Globus pallidus (tissue), 1 donor: ENCODE measurements at places on chromosomes 16 and 17.

- DNase-seq, result no peak
Observed at GRCh38 chr16:27726621-27727261, 176.8 kb downstream of the KATNIP start.

DNA sequence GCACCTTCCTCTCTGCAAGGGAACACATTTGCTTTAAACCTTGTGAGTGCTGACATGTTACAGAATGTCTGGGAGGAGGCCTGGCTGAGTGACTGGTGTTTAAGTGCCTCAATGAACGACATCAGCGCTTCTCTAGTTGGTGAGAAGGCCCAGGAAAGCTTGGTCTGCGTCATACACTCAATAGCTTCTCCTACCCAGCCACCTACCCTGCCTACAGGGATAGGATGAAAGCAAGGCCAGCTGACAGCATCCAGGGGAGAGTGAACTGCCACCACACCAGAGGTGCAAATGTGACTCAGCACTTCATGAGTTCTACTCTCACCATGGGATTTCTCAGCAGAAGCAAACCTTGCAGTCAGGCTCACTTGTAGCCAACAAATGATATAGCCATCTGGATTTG lies 31.7 kb upstream of the CFAP20 start:
- no peak for DNase-seq

DNA sequence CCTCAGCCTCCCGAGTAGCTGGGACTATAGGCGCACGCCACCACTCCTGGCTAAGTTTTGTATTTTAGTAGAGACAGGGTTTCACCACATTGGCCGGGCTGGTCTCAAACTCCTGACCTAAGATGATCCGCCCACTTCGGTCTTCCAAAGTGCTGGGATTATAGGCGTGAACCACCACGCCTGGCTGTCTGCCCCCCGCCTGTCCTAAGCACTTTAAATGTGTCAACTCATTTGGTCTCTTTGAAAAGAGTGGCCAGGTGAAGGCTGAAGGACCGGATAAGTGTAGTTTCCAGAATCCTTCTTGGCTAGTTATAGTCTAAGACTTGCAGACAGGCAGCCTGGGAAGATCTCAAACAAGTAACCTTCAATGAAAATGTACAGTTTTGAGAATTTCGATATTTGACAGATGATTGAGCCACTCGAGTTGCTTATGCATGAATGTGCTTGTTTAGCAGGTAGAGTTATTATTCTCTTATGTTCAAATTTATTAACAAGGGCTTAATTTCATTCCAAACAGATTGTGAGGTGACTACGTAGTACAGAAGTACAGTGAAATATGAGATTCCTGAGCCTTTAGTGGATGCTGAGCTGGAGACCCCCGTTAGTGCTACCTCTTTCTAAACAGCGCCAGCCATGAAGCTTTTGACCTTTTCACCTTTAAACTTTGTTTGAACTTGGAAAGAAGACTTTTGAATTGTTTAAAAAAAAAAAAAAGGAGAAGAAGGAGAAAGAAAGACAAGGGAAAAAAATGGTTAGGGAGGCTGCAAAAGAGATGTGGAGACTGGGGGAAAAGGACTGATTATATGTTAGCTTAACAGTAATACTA lies 164.4 kb upstream of the TBX2 start:
- DNase-seq, result no peak

- DNase-seq, result no peak
Observed at GRCh38 chr17:4945176-4945943, 3.0 kb downstream of the PFN1 start.

DNA sequence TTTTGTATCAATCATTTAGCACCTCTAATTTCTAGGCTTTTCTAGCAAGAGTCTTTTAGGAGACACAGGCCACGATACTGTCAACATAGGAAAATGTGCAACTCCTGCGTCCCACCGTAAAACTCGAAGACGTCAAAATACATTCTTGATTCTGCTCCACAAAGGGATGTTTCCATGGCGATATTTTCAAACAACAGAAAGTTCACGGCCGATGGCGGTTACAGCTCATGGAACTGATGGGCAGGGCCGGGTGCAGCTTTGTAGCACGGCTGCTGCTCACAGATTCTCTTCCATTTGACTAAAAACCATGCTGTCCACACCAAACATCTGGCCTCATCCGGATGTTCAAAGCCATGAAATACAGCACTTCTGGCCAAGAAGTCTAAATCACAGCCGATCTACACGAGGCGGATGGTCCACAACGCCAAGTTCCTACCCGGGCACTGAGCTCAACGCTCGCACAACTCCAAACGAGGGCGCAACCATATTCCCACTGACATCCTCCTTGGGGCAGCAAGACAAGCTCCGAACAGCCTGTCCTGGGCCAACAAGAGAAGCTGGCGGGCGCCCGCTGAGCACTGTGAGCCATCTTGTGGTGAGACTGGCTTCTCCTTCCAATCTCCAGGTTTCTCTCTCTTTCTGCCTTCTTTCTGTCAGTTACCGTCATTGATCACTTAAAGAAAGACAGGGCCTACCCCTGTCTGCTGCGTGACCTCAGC lies 79.8 kb downstream of the ZNF778 start:
- no peak for DNase-seq

DNA sequence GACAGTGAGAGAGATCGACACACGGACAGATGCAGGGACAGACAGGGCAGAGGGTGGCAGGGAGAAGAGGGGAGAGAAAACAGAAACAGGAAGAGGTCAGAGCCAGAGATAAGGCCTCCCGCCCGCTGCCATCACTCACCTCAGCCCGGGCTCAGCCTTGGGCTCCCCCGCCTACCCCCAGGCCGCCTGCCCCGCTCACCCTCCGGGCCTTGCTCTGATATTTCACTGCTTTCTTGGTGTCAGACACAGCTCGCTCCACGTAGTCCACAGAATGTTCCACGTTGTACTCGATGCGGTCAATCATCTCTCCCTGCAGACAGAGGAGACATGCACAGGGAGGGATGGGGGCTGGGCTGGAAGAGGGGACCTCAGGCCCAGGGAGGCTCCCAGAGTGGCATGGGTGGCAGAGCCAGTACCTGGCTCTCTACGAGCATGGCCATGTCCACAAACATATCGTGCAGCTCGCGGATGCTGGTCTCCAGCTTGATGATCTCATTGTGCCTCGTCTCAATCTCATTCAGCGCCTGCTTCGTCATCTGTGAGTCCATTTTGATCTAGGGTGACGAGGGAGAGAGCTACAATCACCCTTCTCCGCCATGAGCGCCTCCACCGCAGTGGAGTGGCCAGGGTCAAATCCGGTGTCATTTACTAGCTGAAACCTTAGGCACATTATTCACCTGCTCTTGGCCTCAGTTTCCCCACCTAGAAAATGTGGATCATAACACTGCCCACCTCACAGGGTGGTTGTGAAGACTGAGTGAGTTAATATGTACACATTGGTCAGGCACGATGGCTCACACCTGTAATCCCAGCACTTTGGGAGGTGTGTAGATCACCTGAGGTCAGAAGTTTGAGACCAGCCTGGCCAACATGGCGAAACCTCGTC lies 8.2 kb downstream of the HSD3B7 start:
- no peak for DNase-seq

GRCh38 chr16:21023509-21024202 lies 123.1 kb downstream of the LYRM1 start:
- no peak for DNase-seq

GRCh38 chr17:70658840-70659239 lies 489.5 kb downstream of the KCNJ2 start:
- DNase-seq, result no peak

- DNase-seq, result no peak
Observed at GRCh38 chr17:19318611-19319010, 43.9 kb downstream of the B9D1 start.

DNA sequence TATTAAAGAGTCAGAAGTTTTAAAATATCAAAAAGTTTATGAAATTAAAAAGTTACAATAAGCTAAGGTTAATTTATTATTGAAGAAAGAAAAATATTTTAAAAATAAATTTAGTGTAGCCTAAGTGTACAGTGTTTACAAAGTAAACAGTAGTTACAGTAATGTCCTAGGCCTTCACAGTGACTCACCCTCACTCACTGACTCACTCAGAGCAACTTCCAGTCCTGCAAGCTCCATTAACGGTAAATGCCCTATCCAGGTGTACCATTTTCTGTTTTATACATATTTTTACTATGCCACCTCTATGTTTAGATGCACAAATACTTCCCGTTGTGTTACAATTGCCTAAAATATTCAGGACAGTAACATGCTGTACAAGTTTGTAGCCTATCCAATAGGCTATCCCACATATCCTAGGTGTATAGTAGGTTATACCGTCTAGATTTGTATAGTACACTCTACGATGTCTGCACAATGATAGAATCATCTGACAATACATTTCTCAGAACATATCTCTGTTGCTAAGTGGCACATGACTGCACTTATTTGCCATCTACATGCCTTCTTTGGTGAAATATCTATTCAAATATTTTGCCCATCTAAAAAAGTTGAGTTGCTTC lies 67.2 kb upstream of the WSB1 start:
- no peak for DNase-seq

- DNase-seq, result no peak
Observed at GRCh38 chr17:40281663-40282062, 6.0 kb upstream of the CDC6 start.

- no peak for DNase-seq
Observed at GRCh38 chr16:9800186-9800738, 382.0 kb downstream of the GRIN2A start.

DNA sequence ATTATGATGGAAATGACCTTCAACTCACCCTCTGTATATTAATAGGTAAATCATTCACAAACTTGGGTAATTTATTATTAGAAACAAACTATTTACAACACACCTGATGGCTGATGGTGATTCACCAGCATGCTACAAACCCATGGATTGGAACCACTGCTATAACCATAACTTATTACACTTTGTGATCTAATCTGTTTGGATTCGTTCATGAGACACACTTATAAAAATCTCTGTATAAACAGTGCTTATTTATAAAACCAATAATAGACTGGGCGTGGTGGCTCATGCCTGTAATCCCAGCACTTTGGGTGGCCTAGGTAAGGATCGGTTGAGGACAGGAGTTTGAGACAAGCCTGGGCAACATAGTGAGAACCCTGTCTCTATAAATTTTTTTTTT lies 16.0 kb downstream of the SMIM36 start:
- no peak for DNase-seq

DNA sequence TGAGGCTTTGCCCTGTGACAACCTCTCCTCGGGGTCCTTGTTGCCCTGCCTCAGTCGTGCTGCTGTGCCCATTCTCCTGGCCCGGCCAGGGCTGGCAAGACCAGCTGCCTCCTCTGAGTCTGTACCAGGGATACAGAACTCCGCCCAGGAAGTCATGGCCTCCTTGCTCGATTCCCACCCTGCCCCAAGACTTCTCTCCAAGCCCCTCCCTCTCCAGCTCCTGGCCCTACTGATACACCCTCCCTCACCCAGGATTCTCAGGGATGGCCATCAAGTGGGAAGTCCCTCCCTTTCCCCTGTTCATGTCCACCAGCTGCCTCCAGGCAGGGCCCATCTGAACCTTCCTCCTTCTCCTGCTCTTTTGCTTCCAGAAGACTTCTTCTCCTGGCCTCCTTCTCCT lies 11.2 kb upstream of the TMEM208 start:
- DNase-seq, result no peak

- no peak for DNase-seq
Observed at GRCh38 chr17:14693382-14693781, 392.5 kb downstream of the HS3ST3B1 start.

- DNase-seq, result no peak
Observed at GRCh38 chr17:82713071-82713723, 3.3 kb upstream of the FN3KRP start.

GRCh38 chr17:28907709-28908475 lies 5.0 kb upstream of the DHRS13 start:
- DNase-seq, result no peak

DNA sequence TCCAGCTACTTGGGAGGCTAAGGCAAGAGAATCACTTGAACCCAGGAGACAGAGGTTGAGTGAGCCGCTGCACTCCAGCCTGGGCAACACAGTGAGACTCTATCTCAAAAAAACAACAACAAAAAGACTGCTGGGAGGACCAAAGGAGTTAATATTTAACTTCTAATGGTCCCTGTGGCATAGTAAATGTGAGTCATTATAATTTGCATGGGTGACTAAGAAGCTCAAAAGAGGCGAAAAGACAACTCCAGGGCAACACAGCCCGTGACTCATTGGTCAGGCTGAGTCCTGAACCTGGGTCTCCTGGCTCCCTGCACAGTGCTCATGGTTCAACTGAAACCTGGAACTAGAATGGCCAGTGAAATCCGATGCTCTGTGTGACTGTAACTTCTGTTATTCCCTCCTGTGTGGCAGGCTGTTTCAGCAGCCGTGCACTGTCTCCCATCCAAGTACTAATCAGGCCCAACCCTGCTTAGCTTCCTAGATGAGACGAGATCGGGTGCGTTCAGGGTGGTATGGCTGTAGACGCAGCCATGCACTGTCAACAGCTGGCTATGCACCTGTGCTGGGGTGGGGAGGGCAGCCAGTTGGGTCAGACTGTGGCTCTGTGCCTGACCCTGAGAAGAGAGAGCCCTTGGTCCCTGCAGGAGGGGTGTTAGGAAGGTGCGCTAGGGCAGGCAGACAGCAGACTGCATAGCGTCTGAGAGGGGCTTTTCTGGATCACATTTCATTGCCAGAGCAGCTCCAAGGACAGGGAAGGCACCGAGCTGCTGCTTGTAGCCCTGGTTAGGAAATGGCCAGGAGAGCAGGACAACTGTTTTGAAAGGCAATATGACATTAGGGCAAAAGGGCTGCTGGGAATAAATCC lies 14.5 kb upstream of the GPRC5C start:
- no peak for DNase-seq

GRCh38 chr17:31580706-31581490 lies 189.4 kb downstream of the RAB11FIP4 start:
- peak; percentile 72 for DNase-seq

GRCh38 chr16:35492225-35492624 lies 2032.8 kb downstream of the TP53TG3F start:
- DNase-seq, result no peak

DNA sequence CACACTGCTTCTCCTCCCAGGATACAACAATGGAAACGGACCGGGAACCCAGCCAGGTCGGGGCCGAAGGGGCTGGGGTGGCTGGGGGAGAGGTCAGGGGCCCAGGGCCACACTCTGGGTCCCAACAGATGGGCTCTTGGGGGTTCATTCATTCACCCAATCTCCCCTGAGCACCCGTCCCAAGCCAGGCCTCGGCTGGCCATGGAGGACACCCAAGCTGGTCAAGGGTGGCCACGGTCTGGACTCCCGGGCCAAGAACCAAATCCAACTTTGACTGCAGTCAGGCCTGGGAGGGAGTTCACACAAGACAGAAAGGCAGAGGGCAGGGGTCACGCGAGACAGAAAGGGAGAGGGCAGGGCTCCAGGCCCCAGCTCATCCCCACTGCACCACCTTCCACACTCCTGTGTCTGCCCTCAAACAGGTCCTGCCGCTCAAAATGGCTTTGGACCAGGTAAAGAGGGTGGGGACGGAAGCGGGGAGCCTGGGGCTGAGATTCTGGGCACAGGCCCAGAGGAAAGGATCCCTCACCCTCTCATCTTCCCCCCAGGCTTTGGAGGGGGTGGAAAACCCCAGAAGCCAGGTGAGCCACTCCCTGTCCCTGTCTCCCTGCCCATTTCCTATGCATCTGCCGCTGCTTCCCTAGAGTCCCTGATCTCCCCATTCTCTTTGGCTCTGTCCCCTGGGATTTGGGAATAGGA lies 12.3 kb upstream of the PKMYT1 start:
- no peak for DNase-seq

GRCh38 chr17:81522491-81523401 lies 5.4 kb upstream of the FSCN2 start:
- no peak for DNase-seq

- peak; percentile 6 for DNase-seq
Observed at GRCh38 chr17:49260011-49260816, 29.6 kb upstream of the PHOSPHO1 start.
